ENCODE measurements at places on chromosomes 1 and 21. TPM values are rescaled to one million over a fixed set of nuclear protein-coding genes. Genes with fewer than 3 reads are reported as not detected.

GRCh38 chr1:21325231-21325718 is 35.0 kb upstream of the ECE1 start:
- DNase-seq = no peak
- peaks cover 68% of the 10 kb centered on the region for H3K4me1 ChIP-seq
- no peaks in the 10 kb centered on the region for H3K36me3 ChIP-seq
- peak overlapping the region; percentile 16 for H3K4me3 ChIP-seq
- H3K27me3 ChIP-seq = no peaks in the 10 kb centered on the region
- no peak overlapping the region for H3K27ac ChIP-seq

Gene XCL1
- total RNA-seq = 242 TPM

DNA sequence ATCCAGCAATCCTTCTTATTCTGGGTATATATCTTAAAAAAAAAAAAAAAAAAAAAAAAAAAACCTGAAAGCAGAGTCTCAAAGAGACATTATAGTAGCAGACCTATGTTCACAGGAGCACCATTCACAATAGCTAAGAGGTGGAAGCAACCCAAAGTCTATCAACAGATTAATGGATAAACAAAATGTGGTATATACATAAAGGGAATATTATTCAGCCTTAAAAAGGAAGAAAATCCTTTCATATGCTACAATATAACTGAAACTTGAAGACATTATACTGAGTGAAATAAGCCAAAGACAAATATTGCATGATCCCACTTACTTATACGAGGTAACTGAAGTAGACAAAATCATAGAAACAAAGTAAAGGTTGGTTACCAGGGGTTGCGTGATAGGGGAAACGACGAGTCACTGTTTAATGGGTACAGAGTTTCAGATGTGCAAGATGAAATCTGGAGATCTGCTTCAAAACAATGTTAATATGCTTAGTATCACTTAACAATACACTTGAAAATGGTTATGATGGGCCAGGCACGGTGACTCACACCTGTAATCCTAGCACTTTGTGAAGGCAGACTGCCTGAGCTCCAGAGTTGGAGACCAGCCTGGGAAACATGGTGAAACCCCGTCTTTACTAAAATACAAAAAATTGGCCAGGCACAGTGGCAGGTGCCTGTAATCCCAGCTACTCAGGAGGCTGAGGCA is 29.5 kb downstream of the PIK3R3 start:
- H3K27me3 ChIP-seq = no peaks in the 10 kb centered on the region
- no peak overlapping the region for H3K4me3 ChIP-seq
- no peak overlapping the region for H3K27ac ChIP-seq
- no peaks in the 10 kb centered on the region for H3K36me3 ChIP-seq

Gene L1TD1
- not detected for total RNA-seq

GRCh38 chr1:230186003-230186863 is 119.2 kb downstream of the GALNT2 start:
- H3K36me3 ChIP-seq = no peaks in the 10 kb centered on the region
- H3K4me3 ChIP-seq = no peak overlapping the region
- no peaks in the 10 kb centered on the region for H3K27me3 ChIP-seq
- peaks cover 17% of the 10 kb centered on the region for H3K4me1 ChIP-seq

Gene MNDA
- 0.39 TPM for total RNA-seq

Gene SLAMF6
- 30.7 TPM for total RNA-seq

Gene SIM2
- not detected for total RNA-seq

DNA sequence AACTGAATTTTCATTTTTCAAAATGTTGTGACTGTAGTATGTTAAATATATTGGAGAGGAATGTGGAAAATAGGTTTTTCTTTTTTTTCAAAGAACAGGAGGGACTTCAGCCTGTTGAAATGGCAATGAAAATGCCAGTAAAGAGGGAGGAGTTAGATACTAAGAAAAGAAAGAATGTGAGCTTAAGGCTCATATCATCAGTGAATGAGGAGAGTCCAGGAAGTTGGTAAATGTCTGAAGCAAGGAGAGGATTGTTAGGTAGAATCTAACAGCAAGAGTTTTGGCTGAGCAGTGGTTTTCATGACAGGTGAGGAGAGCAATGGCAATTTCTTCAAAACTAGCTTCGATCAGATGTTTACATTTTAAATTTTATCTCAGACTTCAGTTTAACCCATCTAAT is 43.0 kb downstream of the PLA2G4A start:
- no peaks in the 10 kb centered on the region for H3K36me3 ChIP-seq
- H3K27me3 ChIP-seq = no peaks in the 10 kb centered on the region
- H3K4me1 ChIP-seq = no peaks in the 10 kb centered on the region
- DNase-seq = no peak
- H3K4me3 ChIP-seq = no peak overlapping the region

GRCh38 chr1:7218210-7218832 is 433.1 kb downstream of the CAMTA1 start:
- H3K27ac ChIP-seq = no peak overlapping the region
- no peak for DNase-seq
- peaks cover 4% of the 10 kb centered on the region for H3K27me3 ChIP-seq
- no peak overlapping the region for H3K4me3 ChIP-seq
- H3K4me1 ChIP-seq = no peaks in the 10 kb centered on the region
- H3K36me3 ChIP-seq = no peaks in the 10 kb centered on the region

Gene LCE1E
- not detected for total RNA-seq

Gene ADORA3
- 0.51 TPM for total RNA-seq

- H3K4me3 ChIP-seq = no peak overlapping the region
- H3K4me1 ChIP-seq = no peaks in the 10 kb centered on the region
- no peaks in the 10 kb centered on the region for H3K27me3 ChIP-seq
- no peak overlapping the region for H3K27ac ChIP-seq
- no peak for DNase-seq
Measured at GRCh38 chr1:55696181-55696754, 481.1 kb upstream of the USP24 start.

Gene TTLL7
- 0.85 TPM for total RNA-seq

- H3K27me3 ChIP-seq = no peaks in the 10 kb centered on the region
- H3K36me3 ChIP-seq = no peaks in the 10 kb centered on the region
- no peak overlapping the region for H3K27ac ChIP-seq
- H3K4me3 ChIP-seq = no peak overlapping the region
Measured at GRCh38 chr1:56491441-56491840, 87.9 kb downstream of the PLPP3 start.

DNA sequence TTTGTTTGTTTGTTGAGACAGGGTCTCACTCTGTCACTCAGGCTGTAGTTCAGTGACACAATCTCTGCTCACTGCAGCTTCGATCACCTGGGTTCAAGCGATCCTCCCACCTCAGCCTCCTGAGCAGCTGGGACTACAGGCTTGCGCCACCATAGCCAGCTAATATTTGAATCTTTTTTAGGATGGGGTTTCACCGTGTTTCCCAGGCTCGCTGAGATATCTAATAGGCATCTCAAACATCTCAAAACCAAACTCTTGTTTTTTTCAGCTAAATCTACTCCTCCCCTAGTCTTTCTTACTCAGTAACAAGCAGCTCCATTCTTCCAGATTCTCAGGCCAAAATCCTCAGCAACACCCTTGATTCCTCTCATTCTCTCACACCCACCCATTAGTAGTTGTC is 22.0 kb upstream of the SRRM1 start:
- H3K36me3 ChIP-seq = no peaks in the 10 kb centered on the region
- no peak for DNase-seq
- no peak overlapping the region for H3K27ac ChIP-seq

DNA sequence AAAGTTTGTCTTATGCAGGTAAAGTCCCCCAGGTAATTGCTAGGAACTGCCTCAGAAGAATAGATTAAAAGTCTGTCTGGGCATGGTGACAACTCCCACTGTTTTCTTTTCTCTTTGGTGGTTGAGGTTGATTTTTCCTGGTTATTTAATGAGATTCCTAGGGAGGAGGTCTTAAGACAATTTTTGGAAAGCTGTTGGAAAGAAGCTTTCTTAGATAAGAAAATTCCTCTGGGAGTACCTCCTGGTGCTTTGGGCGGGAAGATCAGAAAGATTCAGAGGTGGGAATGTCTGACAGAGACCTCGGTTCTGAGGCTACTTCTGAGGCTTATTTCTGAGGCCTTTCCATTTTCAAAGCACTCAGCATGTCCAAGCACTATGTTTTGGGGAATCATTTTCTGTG is 25.0 kb upstream of the IVNS1ABP start:
- no peak overlapping the region for H3K27ac ChIP-seq
- H3K27me3 ChIP-seq = no peaks in the 10 kb centered on the region
- peaks cover 47% of the 10 kb centered on the region for H3K4me1 ChIP-seq
- no peaks in the 10 kb centered on the region for H3K36me3 ChIP-seq

Gene KCNN3
- total RNA-seq = 0.22 TPM

DNA sequence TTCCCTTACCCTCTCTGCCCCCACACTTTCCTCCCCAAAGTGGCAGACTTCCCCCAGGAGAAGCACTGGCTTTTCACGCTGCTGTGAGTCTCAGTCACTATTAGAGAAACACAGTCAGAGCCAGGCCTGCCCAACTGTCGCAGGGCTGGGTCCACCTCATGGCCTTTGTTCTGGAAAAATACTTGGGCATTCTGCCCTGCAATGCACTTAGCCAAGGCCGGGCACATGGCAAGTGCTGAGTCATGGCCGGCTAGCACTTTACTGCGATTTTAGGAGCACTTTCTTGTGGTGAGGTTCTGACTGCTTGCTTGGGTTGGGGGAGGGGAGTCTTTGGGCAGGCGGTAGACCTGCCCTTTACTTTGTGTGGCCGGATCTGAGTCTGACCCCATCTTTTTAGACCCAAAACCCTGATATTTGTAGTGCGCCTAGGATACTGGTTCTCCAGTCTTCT is 7.7 kb downstream of the EPHX1 start:
- no peak overlapping the region for H3K4me3 ChIP-seq
- no peak for DNase-seq
- no peaks in the 10 kb centered on the region for H3K27me3 ChIP-seq
- H3K27ac ChIP-seq = peak overlapping the region; percentile 4
- H3K36me3 ChIP-seq = no peaks in the 10 kb centered on the region
- no peaks in the 10 kb centered on the region for H3K4me1 ChIP-seq

DNA sequence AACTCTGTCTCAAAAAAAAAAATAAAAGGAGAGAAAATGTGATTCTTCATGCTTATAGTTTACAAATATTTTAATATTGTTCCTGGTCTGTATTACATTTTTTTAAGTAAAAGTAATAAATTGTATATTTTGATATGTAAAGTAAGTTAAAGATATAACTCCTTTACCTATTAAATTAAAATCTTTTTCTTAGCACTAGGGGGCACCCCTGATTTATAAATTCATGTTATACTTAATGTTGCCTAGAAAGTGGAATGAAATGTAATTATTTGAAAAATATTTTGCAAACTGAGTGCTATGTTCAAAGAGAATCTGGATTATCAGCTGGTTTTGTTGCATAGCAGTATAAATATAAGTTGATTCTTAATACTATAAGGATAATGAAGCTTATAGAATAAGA is 49.2 kb downstream of the RALGPS2 start:
- no peak overlapping the region for H3K4me3 ChIP-seq
- H3K36me3 ChIP-seq = no peaks in the 10 kb centered on the region
- H3K4me1 ChIP-seq = no peaks in the 10 kb centered on the region
- DNase-seq = no peak
- H3K27ac ChIP-seq = no peak overlapping the region

DNA sequence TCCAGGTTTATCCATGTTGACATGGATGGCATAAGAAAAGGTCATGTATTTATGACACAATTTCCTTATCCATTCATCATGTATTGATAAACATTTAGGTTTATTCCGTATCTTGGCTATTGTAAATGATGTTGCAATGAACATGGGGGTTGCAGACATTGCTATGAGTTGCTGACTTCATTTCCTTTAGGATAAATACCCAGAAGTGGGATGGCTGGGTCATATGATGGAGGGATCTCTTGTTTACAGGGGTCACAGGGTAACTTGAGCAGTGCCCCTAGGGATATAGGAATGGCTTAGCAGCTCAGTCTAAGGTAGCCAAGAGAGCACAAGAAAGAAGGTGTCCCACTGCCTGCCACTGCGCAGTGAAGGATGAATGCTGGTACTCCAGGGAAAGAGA is 229.6 kb upstream of the COA6 start:
- H3K4me1 ChIP-seq = no peaks in the 10 kb centered on the region
- no peaks in the 10 kb centered on the region for H3K27me3 ChIP-seq
- DNase-seq = no peak

- peaks cover 4% of the 10 kb centered on the region for H3K36me3 ChIP-seq
- no peak overlapping the region for H3K4me3 ChIP-seq
- DNase-seq = no peak
- no peaks in the 10 kb centered on the region for H3K4me1 ChIP-seq
- H3K27ac ChIP-seq = no peak overlapping the region
- H3K27me3 ChIP-seq = no peaks in the 10 kb centered on the region
Measured at GRCh38 chr1:111412839-111413238, 14.7 kb downstream of the OVGP1 start.

DNA sequence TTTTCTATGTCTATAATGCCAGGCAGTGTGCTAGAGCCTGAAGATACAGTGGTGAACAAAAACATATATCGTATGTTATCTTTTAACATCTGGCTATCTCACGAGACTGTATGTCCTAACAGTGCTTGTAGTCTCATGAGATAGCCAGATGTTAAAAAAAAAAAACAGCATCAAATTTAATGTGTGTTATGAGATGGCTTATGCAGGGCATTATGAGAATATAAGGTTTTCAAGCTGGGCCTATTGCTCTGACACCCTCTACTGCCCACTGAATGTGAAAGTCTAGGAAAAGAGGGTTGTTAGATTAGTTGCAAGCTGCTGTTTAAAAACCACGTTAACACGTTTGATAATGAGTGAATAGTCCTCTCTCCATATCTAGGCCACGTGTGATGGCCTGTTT is 109.8 kb downstream of the CACHD1 start:
- no peaks in the 10 kb centered on the region for H3K36me3 ChIP-seq
- no peak overlapping the region for H3K4me3 ChIP-seq
- no peaks in the 10 kb centered on the region for H3K27me3 ChIP-seq

- no peaks in the 10 kb centered on the region for H3K36me3 ChIP-seq
- H3K27ac ChIP-seq = no peak overlapping the region
- H3K27me3 ChIP-seq = no peaks in the 10 kb centered on the region
- no peak for DNase-seq
Measured at GRCh38 chr1:58778385-58779000, 5.4 kb downstream of the JUN start.

DNA sequence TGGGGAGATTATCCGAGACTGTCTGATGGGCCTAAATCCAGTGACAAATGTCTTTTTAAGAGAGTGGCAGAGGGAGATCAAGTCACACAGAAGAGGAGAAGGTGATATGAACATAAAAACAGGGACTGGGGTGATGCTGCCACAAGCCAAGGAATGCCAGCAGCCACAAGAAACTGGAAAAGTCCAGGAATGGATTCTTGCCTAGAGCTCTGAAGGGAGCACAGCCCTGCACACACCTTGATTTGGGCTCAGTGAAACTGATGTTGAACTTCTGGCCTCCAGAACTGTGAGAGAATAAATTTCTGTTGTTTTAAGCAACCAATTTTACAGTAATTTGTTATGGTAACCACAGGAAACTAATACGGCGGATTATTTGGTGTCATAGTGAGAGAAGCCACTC is 19.5 kb downstream of the CITED4 start:
- no peak overlapping the region for H3K4me3 ChIP-seq
- DNase-seq = no peak
- no peak overlapping the region for H3K27ac ChIP-seq

- H3K27ac ChIP-seq = no peak overlapping the region
- no peaks in the 10 kb centered on the region for H3K36me3 ChIP-seq
- no peaks in the 10 kb centered on the region for H3K27me3 ChIP-seq
- no peak overlapping the region for H3K4me3 ChIP-seq
Measured at GRCh38 chr1:211535346-211535745, 43.4 kb upstream of the RD3 start.

GRCh38 chr1:201335174-201335870 is 42.2 kb downstream of the TNNT2 start:
- DNase-seq = no peak
- H3K4me1 ChIP-seq = no peaks in the 10 kb centered on the region
- no peaks in the 10 kb centered on the region for H3K36me3 ChIP-seq

- H3K36me3 ChIP-seq = no peaks in the 10 kb centered on the region
- H3K27ac ChIP-seq = no peak overlapping the region
- H3K4me1 ChIP-seq = no peaks in the 10 kb centered on the region
Measured at GRCh38 chr1:214418391-214418790, 133.0 kb downstream of the PTPN14 start.

Gene F5
- 76.5 TPM for total RNA-seq
